ENCODE measurements at places on chromosomes 3 and 15. TPM values are rescaled to one million over a fixed set of nuclear protein-coding genes. Genes with fewer than 3 reads are reported as not detected.

The MELTF gene
- total RNA-seq: 5.9 TPM

DNA sequence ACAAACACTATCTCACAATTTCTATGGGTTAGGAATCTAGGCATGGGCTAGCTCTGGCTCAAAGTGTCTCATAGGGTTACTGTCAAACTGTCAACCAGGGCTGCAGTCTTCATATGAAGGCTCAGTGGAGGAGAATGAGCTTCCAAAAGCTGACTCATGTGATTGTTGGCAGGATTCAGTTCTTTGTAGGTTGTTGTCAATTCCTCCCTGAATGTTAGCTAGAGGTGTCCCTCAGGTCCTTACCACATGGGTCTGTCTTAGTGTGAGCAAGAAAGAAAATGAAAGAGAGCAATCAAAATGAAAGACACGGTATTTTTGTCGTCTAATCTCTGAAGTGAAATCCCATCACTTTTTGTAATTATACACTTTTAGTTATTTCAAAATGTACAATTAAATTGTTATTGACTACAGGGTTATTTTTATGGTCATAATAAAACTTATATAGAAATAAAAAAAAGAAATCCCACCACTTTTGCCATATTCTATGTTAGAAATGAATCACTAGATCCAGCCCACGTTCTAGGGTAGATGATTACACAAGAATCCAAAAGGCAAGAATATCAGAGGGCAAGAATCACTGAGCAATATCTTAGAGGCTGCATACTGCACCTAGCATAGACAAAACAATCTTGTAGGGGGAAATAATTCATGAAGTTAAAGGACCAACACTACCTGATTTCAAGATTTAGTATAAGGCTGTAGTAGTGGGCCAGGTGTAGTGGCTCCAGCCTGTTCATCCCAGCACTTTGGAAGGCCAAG, 8.4 kb downstream of the ACSBG1 start:
- DNase-seq: no peak

DNA sequence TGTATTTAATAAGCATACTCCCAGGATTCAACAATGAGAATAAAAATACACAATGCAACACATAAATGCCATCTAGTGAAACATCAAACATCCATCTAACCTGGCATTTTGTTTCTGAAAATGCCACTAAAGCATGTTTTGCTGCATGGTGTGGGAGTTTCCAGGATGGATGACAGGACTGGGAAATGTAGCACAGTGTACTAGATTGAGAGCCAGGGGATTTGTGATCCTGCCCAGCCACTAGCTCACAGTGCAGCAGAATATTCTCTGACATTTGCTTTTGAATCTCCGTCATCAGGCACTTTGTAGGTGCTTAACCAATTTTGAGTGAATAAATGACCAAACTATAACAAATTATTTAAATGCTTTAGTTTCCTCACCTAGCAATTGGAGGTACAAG, 404.8 kb downstream of the GAP43 start:
- no peak for DNase-seq

The CCR3 gene
- not detected for total RNA-seq

The AMT gene
- 21.3 TPM for total RNA-seq

DNA sequence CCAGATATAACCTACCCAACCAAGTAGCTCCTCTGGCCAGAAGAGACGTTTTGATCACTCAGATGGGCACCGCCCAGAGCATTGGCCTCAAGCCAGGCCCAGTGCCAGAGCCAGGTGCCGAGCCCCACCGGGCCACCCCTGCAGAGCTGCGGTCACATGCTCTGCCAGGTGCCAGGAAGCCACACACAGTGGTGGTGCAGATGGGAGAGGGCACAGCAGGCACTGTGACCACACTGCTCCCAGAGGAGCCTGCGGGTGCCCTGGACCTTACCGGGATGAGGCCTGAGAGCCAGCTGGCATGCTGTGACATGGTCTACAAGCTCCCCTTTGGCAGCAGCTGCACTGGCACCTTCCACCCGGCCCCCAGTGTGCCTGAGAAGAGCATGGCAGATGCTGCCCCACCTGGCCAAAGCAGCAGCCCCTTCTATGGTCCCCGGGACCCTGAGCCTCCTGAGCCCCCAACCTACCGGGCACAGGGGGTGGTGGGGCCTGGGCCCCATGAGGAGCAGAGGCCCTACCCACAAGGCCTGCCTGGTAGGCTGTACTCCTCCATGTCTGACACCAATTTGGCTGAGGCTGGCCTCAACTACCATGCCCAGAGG, 19.1 kb upstream of the APEH start:
- DNase-seq: no peak

- no peak for DNase-seq
These were observed 254.6 kb downstream of the UBE2E2 start for GRCh38 chr3:23457697-23458096.

GRCh38 chr3:51434746-51435327, 43.8 kb downstream of the RBM15B start:
- DNase-seq: peak; percentile 37
